NCI-H187 (cell line): ENCODE measurements at places on chromosomes 16 and 17.

DNA sequence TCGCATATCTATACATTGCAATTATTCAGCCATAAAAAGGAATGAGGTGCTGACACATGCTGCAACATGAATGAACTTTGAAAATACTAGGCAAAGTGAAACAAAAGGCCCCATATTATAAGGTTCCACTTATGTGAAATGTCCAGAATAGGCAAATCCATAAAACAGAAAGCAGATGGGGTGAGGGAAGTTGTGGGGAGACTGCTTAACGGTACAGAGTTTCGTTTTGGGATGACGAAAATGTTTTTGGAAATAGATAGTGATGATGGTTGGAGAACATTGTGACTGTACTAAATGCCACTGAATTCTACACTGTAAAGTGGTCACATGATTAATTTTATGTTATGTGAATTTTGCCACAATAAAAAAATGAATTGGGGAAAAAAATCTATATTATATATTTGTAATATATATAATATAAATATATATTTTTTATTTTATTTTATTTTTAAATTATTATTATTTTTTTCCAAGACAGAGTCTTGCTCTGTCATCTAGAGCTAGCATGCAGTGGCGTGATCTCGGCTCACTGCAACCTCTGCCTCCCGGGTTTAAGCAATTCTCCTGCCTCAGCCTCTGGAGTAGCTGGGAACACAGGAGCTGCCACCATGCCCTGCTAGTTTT lies 4.2 kb upstream of the GNA13 start:
- DNase-seq, result no peak

DNA sequence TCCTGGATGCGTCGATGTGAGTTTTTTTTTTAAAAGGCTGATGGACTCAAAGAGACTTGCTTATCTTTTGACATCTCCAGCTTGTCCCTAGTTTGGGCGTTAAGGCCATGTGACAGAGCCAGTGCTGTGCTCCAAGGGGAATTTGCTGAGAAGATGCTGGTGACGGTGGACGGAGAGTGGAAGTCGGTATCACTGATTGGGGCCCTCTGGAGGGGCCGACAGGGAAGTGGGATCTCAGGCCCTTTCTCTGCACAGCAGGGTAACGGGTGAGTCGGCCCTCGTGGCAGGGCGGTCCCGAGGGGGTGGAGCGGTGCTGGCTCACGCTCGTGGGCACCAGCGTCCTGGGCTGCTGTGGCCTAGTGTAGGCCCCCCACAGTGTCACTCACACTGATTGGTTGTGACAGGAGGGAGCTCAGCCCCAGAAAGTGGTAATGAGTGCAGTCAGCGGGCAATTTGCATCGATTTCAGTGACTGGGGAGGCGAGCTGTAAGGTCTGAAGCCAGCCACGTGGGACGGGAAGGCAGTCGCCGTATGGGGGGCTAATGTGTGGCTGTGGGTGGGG lies 91.3 kb downstream of the TBC1D16 start:
- DNase-seq, result no peak

GRCh38 chr16:88790312-88791211 lies 5.5 kb upstream of the PIEZO1 start:
- no peak for DNase-seq

DNA sequence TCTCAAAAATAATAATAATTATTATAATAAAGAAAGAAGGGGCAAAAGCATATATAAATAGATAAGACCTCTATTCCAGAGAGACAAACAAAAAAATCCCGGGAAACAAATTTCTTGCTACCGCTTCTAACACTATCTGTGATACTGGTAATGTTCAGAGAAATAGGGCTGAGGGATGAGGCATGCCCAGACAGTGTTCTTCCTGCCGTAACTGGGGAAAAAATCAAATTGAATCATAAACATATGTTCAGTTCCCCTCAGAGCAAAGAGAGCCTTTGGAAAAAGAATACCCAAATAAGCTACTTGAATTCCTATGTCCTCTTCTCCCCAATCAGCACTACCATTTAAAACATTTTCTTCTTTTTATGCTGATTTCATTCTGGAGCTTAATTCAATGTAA lies 688.0 kb downstream of the KCNJ2 start:
- DNase-seq, result no peak

DNA sequence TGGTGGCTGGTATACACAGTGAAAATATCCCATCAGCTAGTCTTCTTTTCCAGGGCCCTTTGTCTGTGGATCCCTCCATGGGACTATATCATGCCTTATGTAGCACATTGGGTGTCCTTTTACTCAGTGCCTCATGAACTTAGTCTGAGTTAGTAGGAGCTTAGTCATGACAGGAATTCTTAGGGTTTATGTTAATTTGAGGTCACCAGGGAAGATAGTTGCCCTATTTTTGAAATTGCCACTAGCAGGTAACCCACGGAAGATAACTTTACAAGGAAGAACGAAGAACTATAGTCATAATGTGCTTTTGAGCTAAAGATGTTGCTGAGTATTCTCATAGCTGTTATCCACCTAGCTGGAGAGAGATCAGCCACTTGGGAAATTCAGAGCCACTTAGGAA lies 14.8 kb upstream of the PLK1 start:
- DNase-seq, result no peak

DNA sequence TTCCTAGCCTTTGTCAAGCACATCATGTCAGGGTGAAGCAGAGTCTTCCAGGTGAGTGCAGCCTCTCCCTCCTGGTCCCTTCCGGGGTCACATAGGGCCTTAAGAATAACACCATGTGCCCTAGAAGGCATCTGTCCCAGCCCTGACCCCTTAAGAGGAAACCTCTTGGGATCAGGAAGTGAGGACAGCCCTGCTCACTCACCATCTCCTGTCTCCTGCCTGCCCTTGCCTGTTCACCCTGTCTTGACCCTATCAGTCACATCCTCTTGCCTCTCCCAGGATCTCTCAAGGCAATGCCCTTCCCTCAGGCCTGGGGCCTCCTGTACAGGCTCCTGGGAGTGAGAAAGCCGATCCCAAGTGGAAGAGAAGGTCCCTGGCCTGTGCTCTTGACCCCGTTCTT lies 13.9 kb downstream of the MYL4 start:
- no peak for DNase-seq
